ENCODE measurements at places on chromosomes 11 and 22.

GRCh38 chr22:27108425-27109114 lies 451.2 kb downstream of the MIAT start:
- no peak for DNase-seq

GRCh38 chr11:126723665-126724045 lies 276.9 kb downstream of the KIRREL3 start:
- no peak for DNase-seq

DNA sequence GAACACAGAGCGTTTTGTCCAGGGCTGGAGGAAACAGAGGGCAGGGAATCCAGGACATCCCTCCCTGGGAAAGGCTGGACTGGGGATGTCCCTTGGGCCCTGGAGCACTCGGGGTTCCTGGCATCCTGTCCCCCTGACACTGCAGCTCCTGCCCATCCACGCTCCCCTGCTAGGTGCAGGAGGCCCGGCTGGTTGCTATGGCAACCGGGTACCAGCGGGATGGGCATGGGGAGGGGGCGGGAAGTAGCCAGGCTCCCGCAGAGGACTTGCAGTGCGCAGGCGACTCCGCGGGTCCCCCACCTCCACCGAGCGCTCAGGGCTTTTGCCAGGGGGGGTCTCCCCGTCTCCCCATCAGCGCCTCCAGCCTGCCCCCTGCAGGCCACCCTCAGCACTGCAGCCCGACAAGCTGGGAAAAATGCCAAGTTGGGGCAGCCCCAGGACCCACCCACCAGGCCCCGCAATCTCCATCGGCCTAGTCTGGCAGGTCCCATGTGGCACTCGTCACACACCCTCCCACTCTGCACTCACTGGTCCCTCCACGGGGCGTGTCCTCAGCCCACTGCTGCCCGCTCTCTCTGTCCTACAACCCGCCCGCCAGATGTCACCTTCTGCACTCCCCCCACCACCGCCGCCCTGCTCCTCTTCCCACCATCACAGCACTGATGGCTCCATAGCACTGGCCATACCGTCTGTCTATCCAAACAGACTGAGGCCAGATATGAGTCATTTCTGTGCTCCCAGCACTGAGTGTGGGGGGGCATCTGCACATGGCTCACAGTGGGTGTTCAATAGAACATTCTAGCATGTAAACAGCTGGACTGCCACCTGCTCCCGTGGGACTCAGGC lies 31.5 kb downstream of the KIAA0930 start:
- DNase-seq = peak; percentile 37

DNA sequence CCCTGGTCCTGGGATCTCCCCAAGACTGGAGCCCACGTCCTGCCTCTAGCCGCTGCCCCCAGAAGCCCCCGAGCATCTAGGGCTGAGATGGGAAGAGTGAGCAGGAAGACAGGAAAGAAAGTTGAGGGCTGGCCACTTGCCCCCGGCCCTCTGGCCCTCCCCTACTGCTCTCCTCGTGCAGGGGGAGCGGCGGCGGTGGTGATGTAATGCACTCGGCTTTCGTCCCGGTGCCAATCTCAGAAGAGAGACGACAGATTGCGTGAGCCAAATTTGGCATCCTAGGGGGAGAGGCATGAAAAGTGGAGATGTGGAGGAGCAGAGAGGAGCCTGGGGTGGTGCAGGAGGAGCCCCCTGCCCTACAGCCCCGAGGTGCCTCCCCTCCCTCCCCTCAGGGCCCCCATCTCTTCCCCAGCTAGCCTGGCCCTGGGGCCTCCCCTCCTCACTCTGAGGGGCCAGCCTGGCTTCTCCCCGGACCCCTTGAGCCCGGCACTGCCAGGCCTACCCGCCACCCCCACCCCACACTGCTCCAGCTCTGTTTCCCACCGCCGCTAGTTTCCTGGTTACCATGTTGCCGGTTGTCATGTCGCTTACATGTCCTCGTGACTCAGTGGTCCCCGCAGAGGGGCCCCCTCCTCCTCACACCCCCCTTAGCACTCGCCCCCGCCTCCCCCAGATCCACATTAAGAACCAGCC lies 2.5 kb downstream of the KCNJ4 start:
- no peak for DNase-seq

- no peak for DNase-seq
Observed at GRCh38 chr11:20161923-20162744, 1.9 kb upstream of the DBX1 start.

DNA sequence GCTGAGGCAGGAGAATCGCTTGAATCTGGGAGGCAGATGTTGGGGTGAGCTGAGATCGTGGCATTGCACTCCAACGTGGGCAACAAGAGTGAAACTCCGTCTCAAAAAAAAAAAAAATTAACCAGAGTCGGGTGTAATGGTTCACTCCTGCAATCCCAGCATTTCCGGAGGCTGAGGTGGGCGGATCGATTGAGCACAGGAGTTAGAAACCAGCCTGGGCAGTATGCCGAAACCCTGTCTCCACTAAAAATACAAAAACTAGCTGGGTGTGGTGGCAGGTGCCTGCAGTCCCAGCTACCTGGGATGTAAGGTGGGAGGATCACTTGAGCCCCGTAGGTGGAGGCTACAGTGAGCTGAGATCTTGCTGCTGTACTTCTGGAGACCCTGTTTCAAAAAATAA lies 1.5 kb downstream of the RANGAP1 start:
- DNase-seq = no peak

GRCh38 chr11:44561275-44561805 lies 4.1 kb upstream of the CD82 start:
- no peak for DNase-seq

DNA sequence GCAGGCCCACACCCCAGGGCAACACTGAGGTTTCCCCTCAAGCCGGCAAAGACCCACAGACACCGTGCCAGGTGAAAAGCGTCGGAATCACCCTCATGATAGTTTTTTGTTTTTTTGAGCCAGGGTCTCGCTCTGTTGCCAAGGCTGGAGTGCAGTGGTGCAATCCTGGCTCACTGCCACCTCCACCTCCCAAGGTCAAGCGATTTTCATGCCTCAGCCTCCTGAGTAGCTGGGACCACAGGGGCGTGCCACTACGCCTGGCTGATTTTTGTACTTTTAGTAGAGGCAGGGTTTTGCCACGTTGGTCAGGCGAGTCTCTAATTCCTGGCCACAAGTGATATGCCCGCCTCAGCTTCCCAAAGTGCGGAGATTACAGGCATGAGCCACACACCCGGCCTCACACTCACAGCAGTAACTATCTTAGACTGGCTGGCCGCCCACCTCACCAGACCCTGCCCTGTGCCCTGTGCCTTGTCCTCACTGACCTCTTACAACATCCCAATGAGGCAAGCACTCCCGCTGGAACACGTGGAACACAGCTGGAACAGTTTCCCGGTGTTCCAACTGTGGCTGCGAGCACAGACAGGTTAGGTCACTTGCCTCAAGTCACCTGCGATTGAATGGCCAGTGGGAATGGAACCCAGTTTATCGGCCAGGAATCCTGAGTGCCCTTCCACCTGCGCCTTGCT lies 21.1 kb downstream of the LRRC10B start:
- no peak for DNase-seq

DNA sequence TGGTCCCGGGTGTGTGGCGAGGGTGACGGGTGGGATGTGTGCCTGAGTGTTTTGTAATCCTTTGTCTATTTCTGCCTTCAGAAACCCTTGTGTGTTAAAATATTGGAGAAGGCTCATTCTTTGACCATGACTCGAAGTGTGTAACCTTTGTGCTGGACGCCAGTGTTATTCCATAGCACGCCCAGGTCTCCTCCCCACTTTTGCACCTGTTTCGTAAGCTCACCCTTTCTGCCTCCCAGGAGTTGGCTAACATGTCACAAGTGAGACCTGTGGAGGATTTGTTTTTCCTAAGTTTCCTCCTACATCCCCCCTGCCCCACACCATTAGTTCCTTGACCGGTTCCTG lies 382 bp downstream of the C11orf54 start:
- DNase-seq = no peak

DNA sequence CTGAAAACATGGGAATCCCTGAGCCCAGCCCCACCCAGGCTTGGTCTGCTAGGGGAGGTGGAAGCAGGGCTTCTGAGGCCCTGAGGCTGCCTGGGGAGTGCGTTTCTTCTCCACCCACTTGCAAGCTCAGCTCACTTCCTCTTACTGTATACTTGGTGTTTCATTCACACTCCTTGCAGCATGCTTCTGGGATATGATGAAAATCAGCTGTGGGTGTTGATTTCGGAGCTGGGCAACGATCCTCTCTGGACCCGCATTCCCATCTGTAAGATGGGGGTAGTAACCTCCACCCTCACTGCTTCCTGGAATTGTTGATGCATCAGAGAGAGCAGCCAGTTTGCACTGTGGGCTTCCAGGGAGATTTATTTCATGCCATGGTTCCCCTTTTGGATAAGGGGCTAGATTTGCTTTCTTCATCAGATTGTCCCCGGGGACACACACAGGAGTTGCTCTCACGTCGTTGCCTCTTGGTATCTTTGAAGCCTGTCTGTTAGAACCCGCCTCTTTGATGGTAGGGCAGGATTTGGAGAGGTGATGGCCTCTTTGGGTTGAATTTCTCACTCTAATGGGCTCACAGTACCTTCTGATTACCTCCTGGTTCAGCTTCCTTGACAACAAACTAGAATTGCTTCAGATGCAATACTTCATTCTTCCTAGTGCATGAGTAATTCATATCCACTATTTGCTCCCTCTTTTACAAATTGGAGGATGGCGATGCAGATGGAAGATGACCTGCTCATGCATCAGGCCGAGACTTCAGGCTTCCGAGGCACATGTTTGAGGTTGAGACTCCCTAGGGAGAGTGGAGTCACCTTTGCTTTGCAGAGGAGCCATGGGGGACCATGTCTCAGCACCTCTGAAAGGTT lies 40.4 kb downstream of the BCR start:
- no peak for DNase-seq
